Uterus (tissue), 4 donors: ENCODE measurements at places on chromosomes 4 and X. TPM values are rescaled to one million over a fixed set of nuclear protein-coding genes. Genes with fewer than 3 reads are reported as not detected.
A peak's percentile ranks its signal among the peaks of the same experiment; 100 is the strongest.

GPC4 gene
- total RNA-seq = 9.3 TPM

FAM47A gene
- total RNA-seq = not detected

CDKL2 gene
- total RNA-seq = 1.2 TPM

PPP2R3B gene
- 11.7 TPM for total RNA-seq

TMPRSS11A gene
- total RNA-seq = not detected

IL1RAPL1 gene
- total RNA-seq = 6.2 TPM

CPLX1 gene
- total RNA-seq = 3.1 TPM

CHIC1 gene
- total RNA-seq = 4.1 TPM

SEC31A gene
- total RNA-seq = 117 TPM

- DNase-seq = no peak
These were observed 40.4 kb downstream of the ATXN3L start for GRCh38 chrX:13279279-13280018.

- DNase-seq = no peak
These were observed 115.6 kb upstream of the DIAPH2 start for GRCh38 chrX:96569034-96569433.

- DNase-seq = no peak
These were observed 1303.6 kb downstream of the FAM133A start for GRCh38 chrX:94977562-94977961.

GRCh38 chr4:101304916-101305315, 42.4 kb downstream of the PPP3CA start:
- no peak for DNase-seq

DNA sequence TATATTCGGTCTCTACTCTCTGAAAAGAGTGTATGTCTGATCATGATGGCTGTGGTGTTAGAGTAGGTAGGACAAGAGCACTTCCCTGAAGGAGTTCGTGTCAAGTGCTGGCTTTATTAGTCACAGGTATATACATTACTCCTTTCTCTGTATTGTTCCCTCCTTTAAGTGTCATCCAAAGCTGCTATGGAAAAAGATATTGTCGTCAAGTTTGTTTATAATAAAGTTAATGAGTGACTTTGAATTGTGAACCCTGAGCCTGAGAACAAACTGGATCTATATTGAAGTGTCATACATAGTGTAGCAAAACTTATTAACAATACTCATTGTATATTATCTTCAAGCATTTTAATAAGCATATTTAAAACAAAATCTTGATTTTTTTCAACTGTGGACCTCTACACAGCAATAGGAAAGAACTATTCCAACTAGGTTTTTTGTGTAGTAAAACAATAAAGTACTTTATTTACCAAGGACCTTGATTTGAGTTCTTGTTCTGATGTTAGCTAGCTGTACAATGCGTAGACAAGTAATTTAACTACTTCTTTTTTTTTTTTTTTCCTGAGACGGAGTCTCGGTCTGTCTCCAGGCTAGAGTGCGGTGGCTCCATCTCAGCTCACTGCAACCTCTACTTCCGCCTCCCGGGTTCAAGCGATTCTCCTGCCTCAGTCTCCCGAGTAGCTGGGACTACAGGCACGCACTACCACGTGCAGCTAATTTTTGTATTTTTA, 177.7 kb downstream of the RAPGEF2 start:
- DNase-seq = no peak

DNA sequence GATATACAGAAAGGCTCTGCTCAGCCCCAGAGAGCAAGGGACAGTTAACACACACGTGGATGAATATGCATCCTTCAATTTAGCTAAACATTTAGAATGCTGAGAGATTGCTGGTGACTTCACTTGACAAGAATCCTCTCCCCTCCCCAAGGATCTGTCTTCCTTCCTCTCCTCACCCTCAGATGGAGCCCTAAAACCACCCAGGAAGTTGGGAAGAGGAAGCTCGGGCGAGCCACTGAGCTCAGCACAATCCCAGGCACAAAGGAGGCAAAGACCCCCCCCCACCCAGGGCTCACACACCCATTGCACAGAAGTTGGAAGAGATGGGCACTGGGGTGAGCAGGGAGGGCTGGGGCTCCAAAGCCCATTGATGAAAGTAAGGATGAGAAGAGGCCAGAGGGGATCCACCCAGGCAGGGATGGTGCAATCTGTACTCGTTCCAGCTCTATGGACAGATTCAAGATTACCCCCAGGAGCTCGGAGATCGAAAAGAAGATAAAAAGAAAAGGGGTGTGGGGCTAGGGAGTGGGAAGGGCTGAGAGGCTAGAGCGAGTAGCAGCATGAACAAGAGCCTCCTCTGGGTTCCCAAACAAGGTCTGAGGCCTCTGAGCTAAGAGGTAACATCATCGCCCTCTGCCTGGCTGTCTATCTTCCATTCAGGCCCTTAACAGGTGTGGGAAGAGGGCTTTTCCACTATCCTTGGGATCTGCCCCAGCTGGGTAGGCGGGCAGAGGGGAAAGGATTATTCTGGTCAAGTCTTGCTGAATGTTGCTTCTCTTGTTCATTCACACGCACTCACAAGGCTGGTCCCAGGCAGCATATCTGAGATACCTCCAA, 1.2 kb downstream of the TFE3 start:
- DNase-seq = no peak

DNA sequence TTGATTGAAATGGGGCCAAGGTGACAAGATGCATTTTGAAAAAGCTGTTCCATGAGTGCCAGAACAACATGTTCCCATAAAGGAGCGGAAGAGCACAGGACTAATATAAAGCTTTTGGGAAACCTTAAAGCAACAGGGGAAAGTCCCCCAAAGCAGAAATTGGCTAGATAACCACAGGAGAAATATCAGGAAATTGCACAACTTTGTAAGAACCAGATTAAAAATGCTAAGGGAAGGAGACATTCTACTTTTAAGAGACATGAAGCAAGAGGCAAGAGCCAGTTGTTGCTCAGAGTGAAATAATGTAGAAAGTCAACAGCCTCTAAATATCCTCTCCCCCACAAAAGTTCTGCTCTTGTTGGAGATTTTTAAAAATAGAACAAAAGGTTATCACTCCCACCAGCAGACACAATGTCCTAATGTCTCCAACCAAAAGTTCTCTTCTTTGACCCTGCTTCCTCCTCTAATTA, 85.2 kb upstream of the LNX1 start:
- peak; percentile 53 for DNase-seq

GRCh38 chr4:169909897-169910296, 116.3 kb downstream of the MFAP3L start:
- DNase-seq = no peak

- no peak for DNase-seq
These were observed 431.5 kb downstream of the DACH2 start for GRCh38 chrX:86579777-86580176.

GRCh38 chr4:47824840-47825239, 13.0 kb downstream of the CORIN start:
- no peak for DNase-seq

- DNase-seq = no peak
These were observed 36.4 kb upstream of the PPA2 start for GRCh38 chr4:105510245-105510644.

DNA sequence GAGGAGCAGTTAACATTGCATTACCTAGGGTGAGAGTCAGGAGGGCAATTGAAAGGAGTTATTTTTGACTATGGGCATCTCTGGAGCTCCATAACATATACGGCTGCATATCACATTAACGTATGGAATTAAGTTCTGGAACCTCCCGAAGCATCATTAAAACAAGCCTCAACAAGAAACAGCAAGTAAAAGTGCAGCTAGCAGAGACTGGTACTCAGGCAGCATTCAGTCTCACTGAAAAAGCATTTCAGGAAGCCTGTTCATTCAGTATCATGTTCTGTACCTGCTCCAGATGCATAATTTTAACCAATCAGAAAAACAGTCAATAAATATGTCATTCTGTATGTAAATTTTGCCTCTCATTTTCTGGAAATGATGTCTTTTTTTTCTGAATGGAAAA, 299.6 kb downstream of the EPHA5 start:
- DNase-seq = no peak
